ENCODE measurements at places on chromosomes 2 and 18.

DNA sequence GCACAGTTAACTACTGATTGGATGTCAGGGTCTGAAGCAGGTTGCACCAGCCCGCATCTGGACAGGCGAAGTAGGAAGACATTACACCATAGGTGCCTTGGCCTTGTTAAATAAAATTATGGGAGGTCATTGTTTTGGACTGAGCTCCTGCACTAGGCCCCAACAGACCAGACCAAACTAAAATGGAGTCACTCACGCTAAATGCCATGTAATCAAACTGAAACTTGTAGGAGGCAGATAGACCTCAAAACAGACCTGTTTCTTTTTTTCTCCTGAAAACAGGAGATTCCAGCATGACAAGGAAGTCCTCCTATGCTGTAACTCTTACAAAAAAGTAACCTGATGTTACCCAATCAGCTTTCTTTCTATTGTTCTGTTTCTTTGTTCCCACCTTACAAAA, 15.5 kb upstream of the NFU1 start:
- DNase-seq, result no peak

DNA sequence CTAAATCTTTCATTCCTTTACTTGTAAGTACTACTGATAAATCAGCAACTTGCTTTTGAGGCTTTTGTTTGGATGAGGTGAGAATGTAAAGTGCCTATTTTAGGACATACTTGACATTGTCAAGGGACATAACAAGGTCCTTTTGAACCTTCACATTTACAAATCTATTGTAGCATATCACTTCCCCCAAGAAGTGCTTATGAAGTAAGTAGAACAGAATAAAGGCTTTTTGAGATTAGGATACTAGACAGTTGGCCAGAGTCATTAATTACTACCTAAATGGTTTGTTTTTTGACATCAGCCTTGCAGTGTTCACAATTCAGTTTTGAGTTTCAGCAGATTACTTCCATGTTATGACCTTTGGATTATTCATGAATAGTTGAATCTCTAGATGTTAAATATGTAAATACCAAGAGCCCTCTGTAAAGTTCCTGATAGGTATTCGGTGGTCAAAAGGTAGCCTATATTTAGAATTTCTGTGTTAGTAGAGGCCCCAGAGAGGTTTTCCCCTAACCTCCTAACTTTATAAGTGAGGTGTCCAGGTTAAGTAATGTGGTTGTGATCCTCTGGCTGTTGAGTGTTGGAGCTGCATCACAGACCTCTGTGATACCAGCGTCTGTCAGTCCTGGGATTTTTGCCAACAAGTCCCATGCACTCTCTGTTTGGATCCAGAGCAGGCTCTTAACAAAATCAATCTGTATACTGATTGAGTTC, 67.2 kb downstream of the LCLAT1 start:
- peak; percentile 55 for DNase-seq

GRCh38 chr2:107730898-107731297, 95.8 kb upstream of the RGPD4 start:
- DNase-seq, result no peak

GRCh38 chr2:20436716-20437470, 10.0 kb upstream of the RHOB start:
- no peak for DNase-seq

Data from amniotic epithelial cell (primary cell).